ENCODE measurements at places on chromosomes 5 and 9.

DNA sequence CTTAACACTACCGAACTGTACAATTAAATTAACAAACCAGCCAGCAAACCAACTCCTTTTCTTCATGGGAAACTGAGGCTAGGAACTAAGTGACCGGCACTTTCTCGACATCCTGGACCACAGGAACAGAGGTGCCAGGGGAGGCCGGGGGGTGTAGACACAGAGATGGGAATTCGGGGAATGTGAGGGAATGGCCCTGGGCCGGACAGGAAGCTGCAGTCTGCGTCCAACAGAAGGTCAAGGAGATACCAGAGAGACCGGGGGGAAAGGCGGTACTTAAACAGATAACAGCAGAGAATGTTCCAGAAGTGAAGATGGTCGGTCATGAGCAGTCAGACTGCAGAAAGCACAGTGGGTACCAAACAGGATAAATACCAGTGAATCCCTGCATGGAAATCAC, 40.3 kb downstream of the DBH start:
- DNase-seq: no peak

DNA sequence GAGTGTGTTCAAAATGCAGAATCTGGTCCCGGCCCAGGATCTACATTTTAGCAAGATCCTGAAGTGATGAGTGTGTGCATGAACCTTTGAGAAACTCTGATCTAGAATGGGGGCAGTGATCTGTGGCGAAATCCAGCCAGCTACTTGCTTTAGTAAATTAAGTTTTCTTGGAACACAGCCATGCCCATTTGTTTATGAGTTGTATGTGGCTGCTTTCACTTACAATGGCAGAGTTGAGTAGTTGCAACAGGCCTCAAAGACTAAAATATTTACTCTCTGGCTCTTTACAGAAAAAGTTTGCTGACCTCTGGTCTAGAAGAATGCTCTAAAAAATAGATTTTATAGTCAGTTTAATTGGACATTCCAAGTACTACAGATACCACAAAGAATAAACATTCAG, 588.3 kb downstream of the BNC2 start:
- DNase-seq: no peak

DNA sequence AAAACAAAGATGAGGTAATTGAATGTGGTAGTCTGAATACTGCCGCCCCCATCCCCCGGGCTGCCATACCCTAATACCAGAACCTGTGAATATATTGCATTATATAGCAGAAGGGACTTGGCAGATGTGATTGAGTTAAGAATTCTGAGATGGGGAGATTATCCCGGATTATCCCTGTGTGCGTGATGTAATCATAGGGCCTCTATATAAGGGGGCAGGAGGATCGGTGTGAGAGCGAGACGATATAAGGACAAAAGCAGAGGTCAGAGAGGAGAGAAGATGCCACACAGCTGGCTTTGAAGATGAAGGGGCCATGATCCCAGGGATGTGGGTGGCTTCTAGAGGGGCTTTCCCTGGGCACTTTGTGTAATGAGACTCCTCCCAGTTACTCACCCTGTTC, 101.7 kb upstream of the TLE1 start:
- no peak for DNase-seq

GRCh38 chr9:92599938-92600461, 64.2 kb upstream of the ECM2 start:
- no peak for DNase-seq

- DNase-seq: peak; percentile 86
These were observed 348.5 kb downstream of the BNC2 start for GRCh38 chr9:16521868-16522411.

DNA sequence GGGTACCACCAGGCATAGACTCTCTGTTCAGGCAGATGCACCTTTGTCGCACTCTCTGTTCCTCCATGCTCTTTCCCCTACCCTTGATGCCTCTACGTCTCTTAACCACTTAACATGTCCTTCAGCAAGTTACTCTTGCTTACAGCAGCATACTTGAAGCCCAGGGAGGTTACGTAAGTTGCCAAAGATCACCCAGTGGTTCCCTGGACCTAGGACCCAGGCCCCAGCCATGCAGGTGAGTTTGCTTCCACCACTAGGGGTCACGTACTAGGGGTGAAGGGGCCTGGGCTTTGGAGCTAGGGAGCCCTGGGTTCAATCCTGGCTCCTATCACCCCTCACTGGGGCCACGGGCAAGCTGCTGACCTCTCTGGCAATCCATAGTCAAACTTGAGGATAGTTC, 8.9 kb downstream of the AKNA start:
- DNase-seq: no peak

GRCh38 chr5:39517800-39518199, 93.0 kb upstream of the DAB2 start:
- peak; percentile 87 for DNase-seq

DNA sequence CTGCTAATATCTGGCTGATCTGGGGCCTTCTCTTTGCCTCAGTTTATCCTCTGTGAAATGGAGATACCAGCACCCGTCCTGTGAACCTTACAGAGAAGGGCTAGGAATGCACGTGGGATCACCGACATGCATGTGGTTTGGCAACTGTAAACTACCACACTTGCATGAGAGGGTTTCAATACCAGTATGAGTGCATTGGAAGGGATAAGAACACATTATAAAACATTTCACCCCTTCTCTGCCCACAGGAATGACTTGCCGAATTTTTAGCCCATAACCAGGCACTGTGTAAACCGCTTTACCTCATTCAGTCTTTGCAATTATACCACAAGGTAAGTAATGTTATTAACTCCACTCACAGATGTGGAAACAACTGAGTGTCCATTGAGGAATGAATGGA, 8.9 kb upstream of the RAB14 start:
- no peak for DNase-seq

DNA sequence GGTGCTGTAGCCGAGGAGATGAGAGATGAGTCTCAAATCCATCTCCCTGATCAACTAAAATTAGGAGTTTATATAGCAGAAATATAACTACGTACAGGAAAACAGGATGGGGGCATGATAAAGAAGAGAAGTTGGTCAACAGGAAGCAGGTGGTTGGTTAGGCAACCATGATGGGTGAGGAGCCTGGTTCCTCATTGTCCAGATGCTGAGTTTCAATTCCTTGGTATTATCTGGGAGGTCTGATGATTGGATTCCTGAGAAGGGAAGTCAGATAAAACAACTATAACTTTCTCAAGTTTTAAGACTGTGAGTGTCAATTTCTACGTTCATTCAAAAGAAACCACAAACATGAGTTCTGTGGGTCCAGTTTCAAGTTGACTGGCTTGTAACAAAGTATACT, 323.9 kb downstream of the MTRR start:
- no peak for DNase-seq

DNA sequence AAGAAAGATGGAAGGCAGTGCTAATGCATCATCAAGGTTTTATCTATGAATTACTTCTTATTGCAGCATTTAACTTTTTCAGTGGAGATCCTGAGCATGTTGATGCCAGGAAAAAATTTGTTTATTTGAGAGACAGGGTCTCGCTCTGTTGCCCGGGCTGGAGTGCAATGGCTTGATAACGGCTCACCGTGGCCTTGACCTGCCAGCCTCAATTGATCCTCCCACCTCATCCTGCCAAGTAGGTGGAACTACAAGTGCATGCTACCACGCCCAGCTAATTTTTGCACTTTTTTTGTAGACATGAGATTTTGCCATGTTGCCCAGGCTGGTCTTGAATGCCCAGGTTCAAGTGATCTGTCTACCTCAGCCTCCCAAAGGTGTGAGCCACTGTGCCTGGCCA, 47.2 kb downstream of the AOPEP start:
- no peak for DNase-seq

- DNase-seq: no peak
These were observed 10.3 kb upstream of the NME5 start for GRCh38 chr5:138149530-138149929.

DNA sequence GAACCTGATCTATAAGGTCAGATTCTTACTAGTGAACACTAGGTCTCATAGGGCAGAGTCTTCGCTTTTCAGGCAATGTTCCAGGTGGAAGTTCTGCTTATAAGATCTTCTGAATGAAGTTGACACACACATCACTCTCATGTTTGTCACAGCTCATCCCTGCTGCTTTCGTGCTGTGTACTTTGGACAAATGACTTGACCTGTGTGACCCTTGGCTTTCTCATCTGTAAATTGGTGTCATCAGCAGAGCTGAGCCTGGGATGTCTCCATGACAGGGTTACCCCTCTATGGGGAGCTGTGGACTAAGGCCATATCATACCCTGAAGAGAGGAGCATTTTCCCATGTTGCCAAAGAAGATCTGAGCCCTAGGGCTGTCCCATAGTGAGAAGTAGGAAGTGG, 2.8 kb downstream of the DELE1 start:
- no peak for DNase-seq

- no peak for DNase-seq
These were observed 47.3 kb downstream of the MED27 start for GRCh38 chr9:132032238-132032950.

- peak; percentile 32 for DNase-seq
These were observed 11.3 kb downstream of the MYOZ3 start for GRCh38 chr5:150672237-150672883.

DNA sequence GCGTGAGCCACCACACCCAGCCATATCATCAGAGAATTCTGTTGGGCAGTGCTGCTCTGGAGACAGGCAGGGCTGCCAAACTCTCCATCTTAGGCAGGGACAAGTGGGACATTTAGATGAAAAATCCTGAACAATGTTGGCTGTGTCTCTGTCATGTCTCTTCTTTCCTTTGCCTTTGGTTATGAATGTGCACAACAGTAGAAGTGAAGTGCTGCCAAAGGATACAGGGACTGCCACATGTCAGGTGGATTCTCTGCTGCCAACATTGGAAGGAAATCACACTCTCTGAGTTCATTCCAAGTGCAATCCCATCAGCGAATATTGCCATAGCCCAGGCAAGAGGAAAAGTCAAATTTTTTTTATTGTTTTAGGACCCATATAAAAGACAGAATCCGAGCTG, 348.8 kb downstream of the TRPM3 start:
- DNase-seq: no peak

DNA sequence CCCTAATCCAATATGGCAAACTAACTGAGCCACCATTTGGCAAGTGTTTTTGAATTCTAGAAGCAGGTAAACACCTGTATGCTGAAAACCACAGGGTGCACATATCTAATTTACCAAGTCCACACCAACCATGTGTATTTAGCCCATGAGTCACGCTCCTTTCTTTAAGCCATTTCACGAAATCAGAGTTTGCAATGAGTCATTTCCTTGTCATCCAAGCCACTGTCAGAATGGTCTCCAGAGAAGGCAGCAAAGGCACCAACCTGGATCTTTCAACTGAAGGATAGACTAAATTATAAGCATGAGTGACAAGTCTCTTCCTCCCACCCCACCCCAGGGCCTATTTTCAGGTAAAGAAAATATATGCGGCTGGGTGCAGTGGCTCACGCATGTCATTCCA, 110.0 kb downstream of the PAX5 start:
- DNase-seq: peak; percentile 88

- no peak for DNase-seq
These were observed 6.4 kb downstream of the CMBL start for GRCh38 chr5:10301266-10301665.

All from AG08395 (cell line).